Caco-2 (cell line): ENCODE measurements at places on chromosomes 5 and 9. TPM values are rescaled to one million over a fixed set of nuclear protein-coding genes. Genes with fewer than 3 reads are reported as not detected.

- peaks cover 30% of the 10 kb centered on the region for H3K4me1 ChIP-seq
- DNase-seq: peak; percentile 76
These were observed 26.2 kb downstream of the TCF7 start for GRCh38 chr5:134140530-134141201.

ADAMTS6 gene
- 0.23 and 0.67 TPM in 2 replicates for total RNA-seq

GRCh38 chr9:119175581-119175980 is 193.7 kb downstream of the BRINP1 start:
- no peaks in the 10 kb centered on the region for H3K36me3 ChIP-seq
- no peak overlapping the region for H3K27ac ChIP-seq
- no peaks in the 10 kb centered on the region for H3K4me1 ChIP-seq
- DNase-seq: no peak

- H3K27me3 ChIP-seq: no peaks in the 10 kb centered on the region
- H3K27ac ChIP-seq: no peak overlapping the region
- no peak for DNase-seq
- no peaks in the 10 kb centered on the region for H3K36me3 ChIP-seq
- no peaks in the 10 kb centered on the region for H3K4me1 ChIP-seq
These were observed 117.4 kb downstream of the NPR3 start for GRCh38 chr5:32828492-32828891.

DNA sequence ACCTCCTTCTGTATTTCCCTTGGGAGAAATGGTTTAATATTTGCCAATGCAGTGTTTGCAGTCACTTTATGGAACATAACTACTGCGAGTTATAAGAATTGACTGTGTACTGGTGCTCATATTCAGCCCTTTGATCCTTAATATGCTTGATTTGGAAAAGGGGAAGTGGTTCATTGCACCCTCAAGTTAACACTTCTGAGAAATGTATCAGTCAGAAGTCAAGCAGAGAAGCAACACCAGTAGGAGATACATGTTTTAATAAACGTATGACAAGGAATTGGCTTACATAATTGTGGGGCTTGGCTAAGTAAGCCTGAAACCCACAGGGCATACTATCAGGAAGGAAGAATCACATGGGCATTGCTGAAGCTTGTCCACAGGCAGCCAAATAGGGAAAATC is 131.0 kb upstream of the SPRY4 start:
- no peak for DNase-seq
- no peaks in the 10 kb centered on the region for H3K27me3 ChIP-seq
- no peak overlapping the region for H3K4me3 ChIP-seq
- H3K36me3 ChIP-seq: no peaks in the 10 kb centered on the region
- no peak overlapping the region for H3K27ac ChIP-seq

DNA sequence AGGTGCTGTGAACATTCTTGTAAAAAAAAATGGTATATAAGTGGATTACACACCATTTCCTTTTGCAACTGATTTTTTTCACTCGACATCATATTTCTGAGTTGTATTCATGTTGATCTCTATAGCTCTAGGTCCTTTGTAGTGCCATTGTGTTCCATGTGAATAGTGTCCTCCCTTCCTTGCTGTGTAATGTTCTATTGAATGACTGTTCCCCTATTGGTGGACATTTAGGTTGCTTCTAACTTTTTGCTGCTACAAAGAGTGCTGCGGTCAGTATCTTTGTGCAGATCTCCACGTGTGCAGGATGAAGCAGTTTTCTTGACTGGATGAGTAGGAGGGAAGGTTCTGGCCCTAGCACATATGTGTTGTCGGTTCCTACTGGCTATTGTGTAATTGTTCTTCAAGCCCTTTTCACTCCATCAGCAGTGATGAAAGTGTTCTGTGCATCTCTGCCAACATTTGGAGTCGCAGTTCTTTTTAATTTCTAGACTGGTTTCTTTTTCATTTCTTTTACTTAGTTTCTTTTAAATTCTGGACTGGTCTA is 20.2 kb downstream of the DAB2IP start:
- peaks cover 5% of the 10 kb centered on the region; the same call in 1 of the 2 replicates for H3K4me1 ChIP-seq
- H3K27ac ChIP-seq: no peak overlapping the region
- H3K27me3 ChIP-seq: no peaks in the 10 kb centered on the region
- no peak for DNase-seq
- no peak overlapping the region for H3K4me3 ChIP-seq
